NCI-H2081 treated with DMSO at 0.1 percent for 48 hours (cell line): ENCODE measurements at places on chromosomes 13 and 19.

DNA sequence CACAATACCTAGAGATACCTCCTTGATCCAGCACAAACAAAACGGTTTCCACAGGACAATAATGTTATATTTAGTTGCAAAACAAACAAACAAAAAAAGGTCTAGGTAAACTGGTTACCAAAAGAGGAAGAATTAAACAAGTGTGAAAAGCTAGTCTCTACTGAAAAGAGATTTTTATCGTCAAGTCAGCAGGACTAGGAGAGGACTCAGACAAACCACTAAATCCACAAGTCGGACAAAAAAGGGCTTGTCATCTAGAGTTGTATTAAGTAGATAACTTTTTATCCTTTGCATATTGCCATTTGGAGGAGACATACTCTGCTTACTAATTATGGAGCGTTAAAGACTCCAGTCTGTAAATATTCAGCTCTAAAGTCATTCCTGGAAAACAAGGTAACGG lies 9.9 kb upstream of the KPNA3 start:
- DNase-seq = no peak

GRCh38 chr13:92827503-92827902 lies 399.1 kb upstream of the GPC6 start:
- DNase-seq = no peak

DNA sequence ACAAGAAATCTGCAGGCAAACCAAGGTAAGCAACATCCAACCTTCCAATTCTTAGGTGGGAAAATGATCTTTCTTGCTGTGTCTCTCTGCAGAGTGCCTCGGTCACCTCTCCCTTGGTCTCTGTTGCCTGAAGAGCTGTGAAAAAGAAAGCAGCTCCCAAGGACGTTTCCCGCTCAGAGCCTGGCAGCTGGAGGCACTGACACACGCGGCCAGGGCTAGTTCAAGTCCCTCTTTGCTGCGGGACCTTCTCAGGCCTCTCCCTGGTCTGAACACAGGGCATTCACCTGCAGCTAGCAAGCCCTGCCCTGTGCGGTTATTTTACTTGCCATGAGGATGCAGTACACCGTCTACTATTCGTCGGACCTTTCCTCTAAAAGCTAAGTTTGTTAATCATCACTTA lies 3.8 kb downstream of the MED26 start:
- no peak for DNase-seq

DNA sequence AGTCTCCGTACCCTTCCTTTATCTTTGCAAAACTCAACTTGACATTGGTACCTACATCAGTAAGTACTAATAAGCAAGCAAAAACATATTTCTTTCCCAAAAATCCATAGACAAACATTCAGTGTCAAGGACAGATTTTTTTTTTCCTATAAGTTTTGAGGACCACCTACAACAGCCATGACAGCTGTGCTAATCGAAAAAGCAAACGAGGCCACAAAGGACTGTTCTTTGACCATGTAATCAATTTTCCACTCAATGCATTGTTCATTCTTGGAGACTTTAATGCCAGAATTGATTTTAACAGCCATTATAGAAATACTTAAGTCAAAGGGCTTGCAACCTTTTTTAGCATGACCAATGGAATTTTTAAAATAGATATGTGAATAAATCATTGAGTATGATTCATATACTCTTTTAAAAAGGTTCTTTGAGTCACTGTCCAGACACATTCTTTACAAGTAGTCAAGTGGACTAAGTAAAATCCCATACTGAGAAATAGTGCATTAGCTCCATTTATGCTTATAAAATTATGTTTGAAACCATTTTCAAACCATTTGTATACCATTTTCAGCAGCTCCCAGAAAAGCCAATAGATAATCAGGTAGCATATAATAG lies 323.9 kb downstream of the MZT1 start:
- no peak for DNase-seq

- DNase-seq = no peak
Measured at GRCh38 chr13:83935566-83935965, 53.3 kb upstream of the SLITRK1 start.

- DNase-seq = no peak
Measured at GRCh38 chr19:46845959-46846459, 4.6 kb downstream of the AP2S1 start.

DNA sequence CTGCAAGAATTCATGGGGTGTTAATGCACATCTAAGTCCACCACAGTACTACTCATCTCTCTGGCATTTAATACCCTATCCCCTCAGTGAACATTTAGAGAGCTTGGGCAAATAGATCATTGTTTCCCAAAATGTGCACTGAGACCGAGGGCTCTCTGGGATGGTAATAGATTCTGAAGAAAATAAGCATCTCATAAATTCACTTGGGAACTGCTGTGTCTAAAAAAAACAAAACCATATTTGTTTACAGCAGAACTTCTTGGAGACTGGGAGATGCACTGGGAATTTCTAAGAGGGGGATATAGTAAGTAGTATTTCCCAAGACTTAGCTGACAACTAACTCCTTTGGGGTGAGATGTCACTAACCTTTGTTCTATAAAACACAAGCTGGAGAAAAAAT lies 58.4 kb downstream of the ENOX1 start:
- DNase-seq = no peak

GRCh38 chr13:44165889-44166496 lies 207.6 kb upstream of the SERP2 start:
- DNase-seq = no peak

- DNase-seq = no peak
Measured at GRCh38 chr19:46002678-46003275, 7.5 kb downstream of the CCDC61 start.

DNA sequence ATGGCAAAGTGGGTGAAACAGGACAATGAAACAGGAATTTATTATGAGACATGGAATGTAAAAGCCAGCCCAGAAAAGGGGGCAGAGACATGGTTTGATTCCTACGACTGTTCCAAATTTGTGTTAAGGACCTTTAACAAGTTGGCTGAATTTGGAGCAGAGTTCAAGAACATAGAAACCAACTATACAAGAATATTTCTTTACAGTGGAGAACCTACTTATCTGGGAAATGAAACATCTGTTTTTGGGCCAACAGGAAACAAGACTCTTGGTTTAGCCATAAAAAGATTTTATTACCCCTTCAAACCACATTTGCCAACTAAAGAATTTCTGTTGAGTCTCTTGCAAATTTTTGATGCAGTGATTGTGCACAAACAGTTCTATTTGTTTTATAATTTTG lies 8.6 kb downstream of the CLN5 start:
- DNase-seq = no peak

DNA sequence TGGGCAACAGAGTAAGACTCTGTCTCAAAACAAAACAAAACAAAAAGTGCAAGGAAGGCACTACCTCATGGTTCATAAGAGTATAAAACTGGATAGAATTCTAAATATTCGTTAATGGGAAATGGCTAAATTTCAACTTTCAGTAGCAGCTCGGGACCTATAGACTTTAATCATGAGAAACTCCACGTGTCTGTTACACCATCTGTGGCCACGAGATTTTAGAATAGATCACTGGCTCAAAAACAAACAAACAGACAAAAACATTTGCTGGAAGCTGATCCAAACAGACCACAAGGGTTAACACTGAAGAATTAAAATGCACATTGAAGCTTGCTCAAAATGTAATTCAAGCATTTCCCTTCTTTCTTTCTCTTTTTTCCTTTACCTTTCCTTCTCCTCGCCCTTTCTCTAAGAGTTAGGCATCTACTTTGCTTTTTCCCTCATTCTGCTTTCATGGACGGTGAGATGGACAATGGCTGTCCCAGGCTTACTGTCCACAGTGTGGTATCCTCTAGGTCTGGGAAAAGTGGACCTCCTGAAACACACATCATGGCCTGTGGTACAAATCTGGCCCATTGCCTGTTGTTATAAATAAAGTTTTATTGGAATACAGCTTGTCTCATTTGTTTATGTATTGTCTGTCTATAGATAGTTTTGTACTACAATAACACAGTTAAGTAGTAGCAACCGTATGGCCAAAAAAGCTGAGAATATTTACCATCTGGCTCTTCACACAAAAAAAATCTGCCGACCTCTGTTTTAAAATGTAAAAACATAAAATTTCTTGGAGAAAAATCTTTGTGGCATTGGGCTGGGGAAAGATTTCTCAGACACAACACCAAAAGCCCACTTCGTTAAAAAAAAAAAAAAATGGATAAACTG lies 10.3 kb downstream of the ELAVL1 start:
- no peak for DNase-seq

DNA sequence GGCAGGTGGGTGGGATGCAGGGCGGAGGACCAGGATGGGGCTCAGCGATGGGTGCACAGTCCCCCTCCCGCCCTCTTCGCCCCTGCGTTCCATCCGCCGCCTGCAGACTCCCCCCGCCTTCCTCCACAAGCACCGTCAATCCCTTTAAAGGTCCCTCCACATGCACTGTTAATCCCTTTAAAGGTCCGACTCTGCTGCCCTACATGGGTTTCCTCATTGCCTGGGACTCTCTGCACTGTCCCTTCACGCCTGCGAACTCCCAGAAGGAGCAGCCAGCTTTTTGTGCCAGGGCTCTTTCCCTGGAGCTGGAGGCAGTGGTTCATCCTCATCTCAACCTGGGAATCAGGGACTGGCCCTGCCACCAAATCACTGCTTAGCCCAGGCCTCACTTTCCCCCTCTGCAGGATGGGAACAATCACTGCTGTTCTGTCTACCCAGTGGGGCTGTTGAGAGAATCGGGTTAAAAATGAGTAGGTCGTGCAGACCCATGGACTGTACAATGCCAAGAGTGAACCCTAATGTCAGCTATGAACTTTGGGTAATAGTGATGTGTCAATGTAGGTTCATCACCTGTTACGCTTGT lies 20.4 kb downstream of the ZNF574 start:
- no peak for DNase-seq

DNA sequence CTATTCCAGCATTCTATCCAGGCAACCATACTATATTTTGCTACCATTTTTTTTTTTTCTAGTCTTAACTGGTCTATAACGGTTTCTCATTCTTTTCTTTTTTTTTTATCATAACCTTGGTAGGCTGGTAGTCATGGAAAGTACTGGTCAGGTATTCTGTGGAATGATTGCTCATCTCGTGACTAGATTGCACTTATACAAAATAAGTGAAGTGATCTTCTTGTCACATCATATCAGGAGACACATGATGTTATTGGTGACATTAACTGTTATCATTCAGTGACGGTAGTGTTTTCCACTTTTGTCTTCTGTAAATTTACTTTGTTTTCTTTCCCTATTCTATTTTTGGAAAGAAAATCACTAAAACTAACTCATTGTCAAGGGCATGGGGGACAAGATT lies 239.3 kb upstream of the SLITRK6 start:
- no peak for DNase-seq
